Lower leg skin (tissue), 4 donors: ENCODE measurements at places on chromosomes 2 and 18.

DNA sequence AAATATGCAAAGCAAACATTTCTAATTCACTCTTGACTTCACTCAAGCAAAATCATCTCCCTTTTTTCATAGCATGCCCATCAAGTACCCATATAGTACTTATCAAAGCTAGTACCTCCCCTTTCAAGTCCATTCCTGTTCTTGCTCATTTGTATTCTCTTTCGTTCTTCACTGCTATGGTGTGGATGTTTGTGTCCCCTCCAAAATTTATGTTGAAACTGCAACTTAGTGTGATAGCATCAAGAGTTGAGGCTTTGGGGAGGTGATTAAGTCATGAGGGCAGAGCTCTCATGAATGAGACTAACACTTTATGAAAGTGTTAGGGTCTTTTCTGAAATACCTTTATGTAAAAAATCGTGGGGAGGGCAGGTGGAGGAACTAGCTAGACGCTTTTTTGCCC lies 52.9 kb downstream of the RNU4ATAC start:
- no peak for DNase-seq

DNA sequence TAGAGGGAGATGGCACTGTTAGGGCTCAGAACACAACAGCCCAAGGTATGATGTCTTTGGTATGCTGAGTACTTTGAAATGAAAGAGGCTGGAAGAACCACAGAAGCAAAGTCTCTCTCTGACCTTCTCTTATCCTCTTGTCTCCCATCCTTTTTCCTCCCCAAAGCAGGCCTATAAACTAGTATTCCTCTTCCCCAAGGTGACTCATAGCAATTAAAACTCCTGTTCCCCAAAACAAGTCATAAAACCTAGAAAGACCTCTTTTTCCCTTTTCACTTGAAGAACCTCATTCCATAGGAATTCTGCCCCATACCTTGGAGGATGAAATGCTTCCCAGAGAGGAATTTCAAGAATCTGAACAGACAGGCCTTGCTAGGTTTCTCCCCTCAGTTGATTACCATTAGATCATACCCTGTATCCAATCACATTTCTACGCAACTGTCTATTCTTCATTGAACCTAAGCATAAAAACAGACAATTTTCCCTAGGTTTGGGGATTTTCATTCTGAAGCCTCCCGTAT lies 25.7 kb downstream of the MDH1 start:
- no peak for DNase-seq

DNA sequence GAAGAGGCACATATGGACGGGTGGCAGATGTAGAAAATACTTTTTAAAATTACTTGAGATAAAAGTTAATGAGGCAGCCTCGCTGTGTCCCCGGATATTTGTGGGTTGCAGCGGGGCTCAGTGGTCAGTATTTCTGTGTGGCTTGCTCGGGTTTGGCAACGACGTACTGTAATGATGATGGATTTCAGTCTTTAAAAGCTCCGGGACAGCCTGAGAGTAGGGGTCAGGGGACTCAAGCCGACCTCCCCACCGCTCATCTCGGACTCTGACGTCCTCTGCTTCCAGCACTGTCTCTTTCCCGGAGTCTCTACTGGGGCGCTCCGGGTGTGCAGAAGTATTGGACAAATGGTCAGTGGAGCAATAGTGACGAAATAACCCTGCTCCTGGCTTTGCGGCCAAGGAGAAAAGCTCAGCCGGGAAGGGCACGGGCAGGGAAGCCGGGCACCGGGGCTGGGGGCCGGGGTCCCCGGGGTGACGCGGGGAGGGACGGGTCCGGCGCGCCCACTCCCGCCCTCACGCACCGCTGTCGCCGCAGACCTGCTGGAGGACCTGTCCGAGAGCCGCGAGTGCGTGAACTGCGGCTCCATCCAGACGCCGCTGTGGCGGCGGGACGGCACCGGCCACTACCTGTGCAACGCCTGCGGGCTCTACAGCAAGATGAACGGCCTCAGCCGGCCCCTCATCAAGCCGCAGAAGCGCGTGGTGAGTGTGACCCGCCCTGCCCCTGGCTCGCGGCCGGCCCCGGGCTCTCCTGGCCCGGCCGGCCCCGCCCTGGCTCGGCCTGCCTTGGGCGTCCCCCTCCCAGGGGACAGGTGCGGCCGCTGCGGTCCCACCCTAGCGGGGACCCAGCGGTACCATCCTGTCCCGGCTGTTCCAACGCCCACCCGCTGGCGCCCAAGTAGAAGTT lies 7.3 kb downstream of the GATA6 start:
- DNase-seq, result peak; percentile 72

DNA sequence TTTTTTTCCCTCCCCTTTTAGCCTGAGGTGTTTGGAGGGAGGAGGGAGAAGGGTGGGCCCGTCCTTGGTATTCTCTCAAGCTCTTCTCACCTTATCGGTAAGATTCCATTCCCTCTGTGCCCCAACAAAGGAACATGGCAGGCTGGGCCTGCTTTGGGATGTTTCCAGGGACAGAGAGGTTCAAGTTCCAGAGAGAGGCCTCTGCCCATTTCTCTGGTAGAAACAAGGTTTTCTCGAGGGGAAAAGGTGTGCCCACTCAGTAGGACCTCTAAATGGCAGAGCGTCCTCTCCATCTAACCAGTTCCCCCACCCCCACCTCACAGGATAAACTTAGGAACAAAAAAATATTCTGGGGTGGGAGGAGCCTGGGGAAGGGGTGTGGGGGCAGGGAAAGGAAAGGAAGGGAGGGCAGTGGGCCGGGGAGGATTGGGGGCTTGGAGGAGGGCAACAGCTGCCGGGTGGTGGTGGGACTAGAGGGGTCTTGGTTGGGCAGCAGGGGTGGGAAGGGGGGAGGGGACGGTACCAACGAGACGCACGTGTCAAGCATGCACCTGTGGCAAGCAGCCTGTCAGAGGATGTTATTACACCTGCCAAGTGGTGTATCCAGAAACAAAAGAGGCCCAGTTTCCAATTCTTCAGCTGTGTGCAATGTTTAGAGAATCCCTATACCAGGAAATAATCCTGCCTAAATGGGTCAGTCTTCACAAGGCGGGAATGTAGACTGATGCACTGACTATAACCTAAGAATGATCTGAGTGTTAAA lies 2.1 kb downstream of the PCBP1 start:
- no peak for DNase-seq

DNA sequence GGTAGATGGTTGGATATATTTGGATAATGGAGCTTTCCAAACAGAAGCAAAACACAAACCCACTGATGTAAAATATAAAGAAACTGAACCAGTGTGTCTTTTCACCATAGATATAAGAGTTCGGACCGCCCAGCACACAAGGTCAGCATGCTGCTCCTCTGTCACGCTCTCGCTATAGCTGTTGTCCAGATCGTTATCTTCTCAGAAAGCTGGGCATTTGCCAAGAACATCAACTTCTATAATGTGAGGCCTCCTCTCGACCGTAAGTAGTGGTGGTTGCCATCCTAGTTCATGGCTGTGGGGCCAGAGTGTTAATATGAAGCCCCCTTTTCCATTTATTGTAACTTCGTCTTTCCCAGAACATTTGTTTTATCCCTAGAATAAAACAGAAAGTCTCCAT lies 125.2 kb upstream of the LYPD6 start:
- DNase-seq, result no peak

DNA sequence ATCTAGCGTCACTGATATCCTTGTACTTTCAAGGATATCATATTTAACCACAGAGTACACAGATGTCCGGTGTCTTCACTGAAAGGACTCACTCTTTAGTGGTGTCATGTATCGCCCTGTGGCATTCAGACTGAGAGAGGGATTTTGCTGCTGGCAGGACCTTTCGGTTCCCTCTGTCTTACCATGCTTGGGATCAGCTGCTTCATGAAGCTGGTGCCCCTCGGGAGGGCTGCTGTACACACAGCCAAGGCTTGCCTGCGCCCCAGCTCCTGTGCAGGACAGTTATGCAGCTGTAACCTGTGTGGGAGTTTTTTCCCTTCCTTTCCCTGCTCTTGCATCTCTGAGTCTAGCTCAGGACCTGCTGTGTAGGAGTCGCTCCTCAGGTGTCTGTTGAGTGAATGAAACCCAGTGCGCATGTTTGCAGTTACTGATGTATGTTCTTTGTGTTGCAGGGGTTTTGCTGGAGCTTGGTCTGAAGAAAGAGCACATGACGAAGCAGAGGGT lies 64.4 kb downstream of the GREB1 start:
- DNase-seq, result no peak

- DNase-seq, result no peak
Measured at GRCh38 chr2:39865751-39866150, 86.7 kb upstream of the THUMPD2 start.

DNA sequence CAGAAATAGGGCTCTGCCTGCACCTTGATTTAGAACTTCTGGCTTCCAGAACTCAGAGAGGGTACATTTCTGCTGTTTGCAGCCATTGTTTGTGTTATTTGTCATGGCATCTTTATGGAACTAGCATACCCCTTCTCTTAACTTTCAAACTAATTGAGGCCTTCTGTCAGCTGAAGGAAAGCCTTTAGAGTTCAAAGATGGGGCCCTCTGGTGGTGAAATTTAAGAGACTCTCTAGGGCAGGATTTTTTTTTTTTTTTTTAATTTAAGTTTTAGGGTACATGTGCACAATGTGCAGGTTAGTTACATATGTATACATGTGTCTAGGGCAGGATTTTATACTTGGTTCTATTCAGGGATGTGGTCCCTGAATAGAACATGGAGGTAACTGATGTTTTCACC lies 260.6 kb upstream of the LINC00305 start:
- no peak for DNase-seq

GRCh38 chr2:112682101-112682500 lies 36.4 kb downstream of the SLC20A1 start:
- no peak for DNase-seq

DNA sequence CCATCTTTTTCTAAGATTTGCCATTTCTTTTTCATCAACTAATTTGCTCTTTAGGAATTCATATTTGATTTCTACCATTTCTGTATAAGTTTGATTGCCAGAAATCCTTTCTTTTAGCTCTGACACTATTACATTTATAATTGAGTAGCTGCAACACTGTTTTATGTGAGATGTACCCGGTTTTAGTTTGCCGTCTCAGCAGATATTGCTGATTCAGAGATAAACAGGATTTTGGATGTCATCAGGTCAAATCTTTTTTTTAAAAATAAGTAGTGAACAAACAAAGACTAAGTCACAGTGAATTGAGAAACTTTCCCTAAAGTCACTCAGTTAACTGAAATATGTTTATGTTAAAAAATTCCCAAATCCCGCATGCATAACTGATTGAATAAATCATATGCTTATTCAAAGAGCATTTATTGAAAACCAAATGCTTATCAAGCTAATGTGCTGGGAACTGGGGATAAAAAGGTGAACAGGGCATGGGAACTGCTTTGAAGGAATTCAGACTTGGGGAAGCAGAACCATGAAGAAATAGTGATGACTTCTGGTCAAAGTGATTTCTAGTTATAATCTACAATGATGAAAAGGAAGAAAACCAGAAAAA lies 19.5 kb upstream of the CCDC102B start:
- no peak for DNase-seq

DNA sequence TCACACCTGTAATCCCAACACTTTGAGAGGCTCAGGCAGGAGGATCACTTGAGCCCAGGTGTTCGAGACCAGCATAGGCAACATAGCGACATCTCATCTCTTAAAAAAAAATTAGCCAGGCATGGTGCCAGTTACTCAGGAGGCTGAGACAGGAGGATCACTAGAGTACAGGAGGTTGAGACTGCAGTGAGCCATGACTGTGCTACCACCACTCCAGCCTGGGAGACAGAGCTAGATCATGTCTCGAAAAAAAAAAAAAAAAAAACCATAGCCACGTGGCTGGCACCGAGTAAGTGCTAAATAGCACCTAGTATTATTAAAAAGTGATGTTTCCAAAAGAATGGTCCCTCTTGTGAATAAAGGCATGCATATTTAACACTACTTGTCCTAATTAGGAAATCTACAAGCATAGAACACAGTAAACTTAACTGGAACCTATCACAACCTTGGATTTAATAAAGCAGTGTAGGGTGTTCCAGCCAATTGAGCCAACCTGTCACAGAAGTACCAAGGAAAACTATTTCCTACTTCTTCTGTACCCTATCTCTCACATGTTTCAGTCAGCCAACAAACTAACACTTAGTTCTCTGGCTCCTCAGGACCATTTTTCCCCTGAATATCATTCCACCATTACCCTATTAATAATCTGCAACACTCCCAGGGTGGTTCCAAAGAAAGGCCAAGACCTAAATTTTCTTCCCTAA lies 8.8 kb downstream of the RAB1A start:
- DNase-seq, result no peak
